ENCODE measurements at places on chromosomes 5 and 9.

DNA sequence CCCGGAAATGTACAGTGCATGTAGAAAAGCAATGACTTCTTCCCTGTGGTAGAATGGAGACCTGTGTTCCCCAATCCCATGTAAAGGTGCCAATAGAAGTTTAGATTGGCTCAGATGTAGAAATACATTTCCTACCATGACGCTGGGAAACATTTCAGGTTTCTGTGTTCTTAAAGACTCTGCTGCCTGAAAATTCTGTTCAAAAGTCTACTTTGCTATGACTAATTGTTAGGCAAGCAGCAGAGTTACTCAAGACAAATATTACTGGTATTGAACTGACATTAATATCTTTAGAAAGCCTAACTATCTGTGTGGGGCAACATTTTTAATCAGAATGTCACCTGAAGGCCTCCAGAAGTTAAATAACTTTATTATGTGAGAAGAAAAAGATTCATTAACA lies 75.5 kb upstream of the ELL2 start:
- DNase-seq: no peak

DNA sequence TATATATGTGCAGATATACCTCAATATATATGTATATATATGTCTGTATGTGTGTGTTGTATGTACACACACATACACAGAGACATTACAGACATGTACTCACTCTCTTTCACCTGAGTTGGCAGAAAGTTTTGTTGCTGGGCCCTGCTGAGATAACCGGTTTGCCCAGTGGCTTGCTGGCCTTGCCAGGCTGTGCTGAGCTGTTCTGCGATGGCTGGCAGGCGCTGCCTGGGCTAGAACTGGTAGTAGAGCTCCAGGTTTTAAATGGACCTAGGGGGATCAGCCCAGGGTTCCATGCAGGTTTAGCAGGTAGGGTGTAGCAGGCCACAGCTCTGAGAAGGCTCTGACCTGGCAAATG lies 394.3 kb downstream of the GADD45G start:
- DNase-seq: no peak

DNA sequence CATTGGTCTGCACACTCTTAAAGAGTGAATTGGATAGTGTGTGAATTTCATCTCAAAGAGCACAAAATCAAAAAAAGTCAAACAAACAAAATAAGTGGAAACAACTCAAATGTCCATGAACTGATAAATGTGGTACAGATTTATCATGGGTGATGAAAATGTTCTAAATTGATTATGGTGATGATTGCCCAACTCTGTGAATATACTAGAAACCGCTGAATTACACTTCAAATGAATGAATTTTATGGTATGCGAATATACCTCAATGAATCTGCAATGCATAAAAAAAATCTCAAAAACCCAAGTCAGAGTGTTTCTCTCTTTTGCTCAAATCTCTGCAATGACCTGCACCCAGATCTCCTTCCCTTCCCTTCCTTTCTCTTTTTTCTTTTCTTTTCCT lies 64.0 kb downstream of the PRRC1 start:
- no peak for DNase-seq

DNA sequence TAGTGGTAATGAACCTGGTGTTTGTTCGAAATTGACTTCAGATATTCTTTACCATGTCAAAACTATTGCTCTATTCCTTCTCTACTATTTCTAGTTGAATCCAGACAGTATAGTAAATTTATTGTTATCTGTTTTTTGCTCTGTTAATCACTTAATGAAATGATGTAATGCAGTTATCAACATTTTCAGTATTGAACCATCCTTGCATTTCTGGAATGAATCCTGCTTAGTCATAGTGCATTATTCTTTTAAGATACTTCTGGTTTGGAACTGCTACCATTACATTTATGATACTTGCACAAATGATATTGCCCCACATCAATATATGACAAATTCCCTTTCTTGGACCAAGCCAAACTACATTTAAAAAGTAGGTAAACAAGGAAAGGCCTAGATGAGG lies 554.0 kb upstream of the KLF4 start:
- no peak for DNase-seq

- no peak for DNase-seq
Observed at GRCh38 chr5:132180134-132180745, 47.4 kb downstream of the P4HA2 start.

- DNase-seq: no peak
Observed at GRCh38 chr5:171480239-171480638, 60.8 kb downstream of the FGF18 start.

GRCh38 chr5:168070761-168071160 lies 220.7 kb upstream of the WWC1 start:
- no peak for DNase-seq

- no peak for DNase-seq
Observed at GRCh38 chr9:124499216-124499615, 8.0 kb downstream of the NR5A1 start.

DNA sequence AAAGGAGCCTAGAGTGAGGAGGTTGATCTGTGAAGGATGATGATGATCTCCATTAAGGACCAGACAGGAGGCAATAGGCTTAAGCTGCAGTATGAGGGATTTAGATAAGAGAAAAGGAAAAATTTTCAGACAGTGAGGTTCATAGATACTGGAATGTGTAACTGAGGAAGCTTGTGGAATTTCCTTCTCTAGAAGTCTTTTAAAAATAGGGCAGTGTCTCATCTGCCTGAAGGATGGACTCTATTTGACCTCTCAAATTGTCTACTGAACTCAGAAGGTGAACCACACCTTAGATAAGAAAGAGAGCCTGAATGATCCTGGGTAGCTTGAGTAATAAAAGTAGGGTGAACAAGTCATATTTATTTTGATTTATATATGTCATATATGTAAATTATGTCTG lies 148.2 kb upstream of the CDKN2B start:
- no peak for DNase-seq

GRCh38 chr5:154465169-154465568 lies 12.9 kb downstream of the HAND1 start:
- no peak for DNase-seq

DNA sequence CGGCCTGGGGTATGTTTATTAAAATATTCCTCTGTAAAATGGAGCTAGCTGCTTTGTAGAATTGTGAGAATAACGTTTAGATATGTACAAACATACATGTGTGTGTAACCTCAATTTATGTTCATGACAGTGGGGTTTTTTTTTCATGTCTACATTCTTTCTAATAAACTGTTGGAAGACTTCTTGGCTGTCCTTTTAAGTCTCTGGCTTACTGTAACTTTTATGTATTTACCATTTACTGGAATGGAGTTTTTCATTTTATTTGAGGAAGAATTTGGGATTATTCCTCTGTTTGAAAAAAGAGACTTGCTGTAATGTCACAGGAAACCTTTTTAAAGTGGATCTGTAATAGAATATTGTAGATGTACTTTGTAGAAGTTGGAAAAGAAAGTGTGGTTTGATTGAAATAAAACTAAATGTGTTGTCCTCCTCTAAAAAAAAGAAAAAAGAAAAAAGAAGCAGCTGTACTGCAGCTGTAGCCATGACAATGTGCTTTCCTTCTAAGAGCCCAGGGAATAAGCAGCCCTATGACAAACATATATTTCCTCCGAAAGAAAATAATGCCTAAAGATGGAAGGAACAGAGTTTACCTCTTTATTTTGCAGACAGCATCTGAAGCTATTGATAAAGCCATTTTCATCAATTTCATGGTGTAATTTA lies 71.2 kb upstream of the FREM1 start:
- no peak for DNase-seq

- no peak for DNase-seq
Observed at GRCh38 chr5:79149433-79149832, 37.8 kb downstream of the BHMT start.

DNA sequence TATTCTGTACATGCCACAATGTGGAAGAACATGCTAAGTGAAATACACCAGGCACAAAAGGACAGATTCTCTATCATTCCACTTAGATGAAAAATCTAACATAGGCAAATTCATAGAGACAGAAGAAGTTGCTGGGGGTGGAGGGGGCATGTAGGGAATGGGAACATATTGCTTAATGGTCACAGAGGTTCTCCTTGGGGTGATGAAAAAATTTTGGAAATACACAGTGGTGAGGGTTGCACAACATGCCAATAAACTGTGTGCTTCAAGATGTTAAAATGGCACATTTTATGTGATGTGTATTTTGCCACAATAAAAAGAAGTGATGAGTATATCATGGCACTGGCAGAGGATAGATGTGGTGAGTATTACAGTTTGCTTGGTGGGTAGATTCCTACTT lies 111.9 kb downstream of the SUSD1 start:
- DNase-seq: no peak

DNA sequence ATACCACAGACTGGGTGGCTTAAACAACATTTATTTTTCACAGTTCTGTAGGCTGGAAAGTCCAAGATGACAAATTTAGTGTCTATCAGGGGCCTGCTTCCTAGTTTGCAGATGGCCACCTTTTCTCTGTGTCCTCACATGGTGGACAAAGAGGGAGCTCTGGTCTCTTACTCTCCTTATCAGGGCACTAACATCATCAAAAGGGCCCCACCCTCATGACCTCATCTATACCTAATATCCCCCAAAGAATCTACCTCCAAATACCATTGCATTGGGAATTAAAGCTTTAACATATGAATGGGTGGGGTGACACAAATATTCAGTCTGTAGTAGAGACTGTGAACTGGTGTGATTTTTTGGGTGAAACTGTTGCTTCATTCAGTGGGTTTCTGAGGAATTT lies 78.1 kb downstream of the C7 start:
- no peak for DNase-seq

DNA sequence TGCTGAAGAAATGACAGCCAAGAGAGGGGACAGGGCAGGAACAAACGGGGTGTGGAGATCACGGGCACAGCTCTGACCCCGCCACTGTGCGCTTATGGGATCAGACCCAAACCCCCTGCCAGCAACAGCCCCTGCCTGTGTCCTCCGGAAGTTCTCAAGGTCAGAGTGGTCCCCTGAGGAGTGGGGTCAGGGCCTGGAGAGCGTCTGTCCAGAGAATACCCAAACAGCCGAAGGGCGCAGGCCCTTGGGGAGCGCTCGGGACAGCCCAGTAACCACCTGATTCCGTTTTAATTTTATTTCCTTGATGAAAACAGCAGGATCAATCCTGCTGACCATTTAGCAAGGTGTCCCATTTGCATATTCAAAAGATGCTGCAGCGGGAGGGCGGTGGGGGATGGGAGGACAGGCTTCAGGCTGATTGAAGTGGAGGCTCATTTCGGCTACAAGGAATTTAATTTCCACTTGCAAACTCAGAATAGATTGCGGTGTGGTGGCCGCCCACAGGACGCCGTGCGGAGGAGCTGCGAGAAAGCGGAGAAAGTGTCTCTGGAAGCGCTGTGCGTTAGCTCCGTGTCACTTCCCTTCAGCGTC lies 32.6 kb upstream of the TMEM250 start:
- no peak for DNase-seq

GRCh38 chr9:112750016-112750763 lies at the start of gene SNX30:
TSS of gene SNX30 (plus strand) at chr9:112750760. CDS start at chr9:112751002, 242 bp downstream.
- DNase-seq: peak; percentile 78

GRCh38 chr5:159835548-159835947 lies 80.7 kb upstream of the ADRA1B start:
- no peak for DNase-seq

DNA sequence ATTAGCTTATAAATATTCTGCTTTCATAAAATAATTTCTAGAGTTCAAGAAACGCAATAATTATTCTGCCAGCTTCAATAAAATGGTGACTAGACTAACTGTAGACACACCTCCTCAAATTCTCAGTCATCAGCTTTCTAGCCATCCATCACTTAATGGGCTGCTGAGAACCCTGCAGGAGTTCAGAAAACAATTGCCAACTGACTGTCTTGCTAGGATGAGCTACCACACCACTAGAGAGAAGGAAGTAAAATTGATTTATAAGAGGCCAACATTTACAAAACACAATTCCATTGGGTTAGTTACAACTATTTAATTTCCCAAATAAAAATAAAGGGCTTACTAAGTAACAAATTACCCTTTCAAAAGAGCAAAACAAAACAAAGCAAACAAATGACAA lies 126.5 kb upstream of the PAPPA start:
- peak; percentile 12 for DNase-seq

DNA sequence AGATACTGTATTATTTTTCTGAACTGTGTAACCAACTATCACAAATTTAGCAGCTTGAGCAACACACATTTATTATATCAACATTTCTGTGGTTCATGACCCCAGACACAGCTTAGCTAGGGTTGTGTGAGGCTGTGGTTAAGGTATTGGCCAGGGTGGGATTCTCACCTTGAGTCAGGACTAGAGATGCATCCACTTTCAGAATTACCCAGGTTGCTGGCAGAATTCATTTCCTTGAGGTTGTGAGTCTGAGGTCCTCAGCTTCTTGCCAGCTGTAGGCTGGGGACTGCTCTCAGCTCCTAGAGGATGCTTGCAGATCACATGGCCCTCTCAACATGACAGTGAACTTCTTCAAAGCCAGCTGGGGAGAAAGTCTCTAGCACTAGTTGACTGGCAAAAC lies 122.5 kb upstream of the RASGRF2 start:
- DNase-seq: no peak

GRCh38 chr5:58455066-58455465 lies 4.8 kb downstream of the PLK2 start:
- DNase-seq: no peak

DNA sequence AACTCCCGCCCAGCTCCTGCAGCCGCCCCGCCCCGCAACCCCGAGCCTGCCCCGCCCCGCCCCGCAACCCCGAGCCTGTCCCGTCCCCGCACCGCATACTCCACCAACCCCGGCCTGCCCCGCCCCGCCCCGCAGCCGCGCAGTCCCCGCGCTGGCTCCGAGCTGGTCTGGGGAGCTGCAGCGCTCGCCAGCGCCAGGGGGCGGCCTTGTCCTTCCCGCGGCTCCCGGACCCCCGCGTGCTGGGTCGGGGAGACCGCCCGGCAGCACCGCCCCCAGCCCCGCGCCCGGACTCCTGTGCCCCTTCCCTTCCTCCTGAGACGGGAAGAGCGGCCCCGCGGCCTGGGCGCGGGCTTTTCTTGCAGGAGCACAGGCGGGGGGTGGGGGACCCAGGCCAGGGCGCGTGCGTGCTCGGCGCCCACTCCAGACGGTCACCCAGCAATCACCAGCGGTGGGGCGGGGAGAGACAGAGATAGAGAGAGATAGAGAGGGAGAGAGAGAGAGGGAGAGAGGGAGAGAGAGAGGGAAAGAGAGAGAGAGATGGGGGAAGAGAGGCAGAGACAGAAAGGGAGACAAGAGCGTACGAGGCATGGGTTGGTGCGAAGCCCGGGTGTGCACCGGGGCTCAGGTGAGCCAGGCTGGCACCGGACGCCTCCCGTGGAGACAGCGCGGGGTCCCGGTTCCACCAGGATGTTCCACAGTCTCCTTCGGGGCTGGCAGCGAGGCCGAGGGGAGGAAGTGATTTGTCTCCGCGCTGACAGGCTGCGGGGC lies 14.7 kb upstream of the TMEM250 start:
- DNase-seq: peak; percentile 69

DNA sequence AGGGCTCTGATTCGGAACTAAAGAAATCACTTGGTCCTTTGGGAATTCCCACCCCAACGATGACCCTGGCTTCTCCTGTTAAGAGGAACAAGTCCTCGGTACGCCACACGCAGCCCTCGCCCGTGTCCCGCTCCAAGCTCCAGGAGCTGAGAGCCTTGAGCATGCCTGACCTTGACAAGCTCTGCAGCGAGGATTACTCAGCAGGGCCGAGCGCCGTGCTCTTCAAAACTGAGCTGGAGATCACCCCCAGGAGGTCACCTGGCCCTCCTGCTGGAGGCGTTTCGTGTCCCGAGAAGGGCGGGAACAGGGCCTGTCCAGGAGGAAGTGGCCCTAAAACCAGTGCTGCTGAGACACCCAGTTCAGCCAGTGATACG lies 83.4 kb downstream of the GOLPH3 start:
- no peak for DNase-seq

GRCh38 chr5:69468631-69469030 lies 24.0 kb upstream of the OCLN start:
- no peak for DNase-seq

GRCh38 chr5:18113721-18114120 lies 479.5 kb downstream of the TAF11L14 start:
- peak; percentile 74 for DNase-seq

All from NCI-H1417 (cell line).